ENCODE measurements at places on chromosomes 2 and 18.

GRCh38 chr2:233953087-233953801 is 36.1 kb downstream of the TRPM8 start:
- DNase-seq: no peak

DNA sequence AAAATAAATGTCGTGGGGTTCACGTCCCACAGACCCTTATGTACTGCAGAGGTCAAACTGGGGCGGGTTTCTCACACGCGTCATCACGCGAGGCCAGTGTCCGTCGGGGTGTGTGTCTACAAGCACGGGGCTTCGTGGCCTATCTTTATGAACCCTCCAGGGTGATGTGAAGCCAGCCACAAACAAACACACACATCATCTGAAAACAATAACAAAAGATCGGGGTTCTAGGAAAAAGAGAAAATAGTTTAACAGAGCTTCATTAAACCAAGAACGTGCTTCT is 23.3 kb downstream of the LDLRAD4 start:
- DNase-seq: no peak

GRCh38 chr2:20616341-20616871 is 34.5 kb downstream of the HS1BP3 start:
- DNase-seq: no peak

DNA sequence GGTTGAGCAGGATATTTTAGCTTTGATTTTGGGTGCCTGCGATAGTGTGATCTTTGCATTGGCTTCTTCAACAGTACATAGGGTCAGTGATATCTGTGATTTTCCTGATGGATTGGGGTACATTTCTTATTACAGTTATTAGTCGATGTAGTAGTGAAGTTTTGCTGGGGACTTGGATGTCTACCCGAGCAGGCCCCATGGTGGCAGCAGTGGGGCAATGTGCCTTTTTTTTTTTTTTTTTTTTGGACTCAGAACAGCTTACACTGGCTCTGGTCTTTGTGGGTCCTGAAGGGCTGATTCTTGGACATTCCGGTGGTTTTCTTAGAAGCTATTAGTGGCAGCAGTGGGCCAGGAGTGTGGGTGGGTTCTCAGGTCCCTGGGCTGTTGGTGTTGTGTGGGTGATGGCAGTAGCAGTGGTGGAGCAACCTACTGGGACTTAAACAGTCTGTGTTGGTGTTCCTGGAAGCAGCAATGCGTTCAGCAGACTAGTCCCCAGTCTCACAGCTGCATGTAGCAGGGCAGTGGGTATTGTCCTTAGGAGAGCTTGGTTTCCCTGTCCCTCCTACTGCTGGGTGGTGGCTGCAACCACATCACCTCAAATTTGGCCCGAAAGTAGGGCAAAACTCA is 53.7 kb upstream of the SLC4A10 start:
- DNase-seq: no peak

- no peak for DNase-seq
Observed at GRCh38 chr2:77101796-77102452, 420.3 kb downstream of the LRRTM4 start.
